ENCODE measurements at places on chromosomes 7 and 10.

- no peak for DNase-seq
Observed at GRCh38 chr7:39985398-39985918, 35.4 kb downstream of the CDK13 start.

GRCh38 chr7:41536122-41536872, 166.6 kb downstream of the INHBA start:
- DNase-seq, result no peak

- no peak for DNase-seq
Observed at GRCh38 chr7:40915071-40915470, 780.3 kb downstream of the SUGCT start.

DNA sequence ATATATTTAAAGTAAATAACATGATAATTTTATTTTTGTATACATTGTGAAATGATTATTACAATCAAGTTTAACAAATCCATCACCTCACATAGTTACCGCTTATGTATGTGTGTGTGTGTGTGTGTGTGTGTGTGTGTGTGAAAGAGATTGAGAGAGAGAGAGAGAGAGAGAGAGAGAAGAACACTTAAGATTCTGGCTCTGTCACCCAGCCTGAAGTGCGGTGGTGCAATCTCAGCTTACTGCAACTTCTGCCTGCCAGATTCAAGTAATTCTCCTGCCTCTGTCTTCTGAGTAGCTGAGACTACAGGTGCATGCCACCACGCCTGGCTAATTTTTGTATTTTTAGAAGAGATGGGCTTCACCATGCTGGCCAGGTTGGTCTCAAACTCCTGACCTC, 17.8 kb downstream of the LYZL1 start:
- DNase-seq, result no peak

GRCh38 chr10:71975871-71976725, 11.9 kb downstream of the CHST3 start:
- peak; percentile 44 for DNase-seq

- no peak for DNase-seq
Observed at GRCh38 chr7:107213193-107213788, 44.5 kb downstream of the HBP1 start.

DNA sequence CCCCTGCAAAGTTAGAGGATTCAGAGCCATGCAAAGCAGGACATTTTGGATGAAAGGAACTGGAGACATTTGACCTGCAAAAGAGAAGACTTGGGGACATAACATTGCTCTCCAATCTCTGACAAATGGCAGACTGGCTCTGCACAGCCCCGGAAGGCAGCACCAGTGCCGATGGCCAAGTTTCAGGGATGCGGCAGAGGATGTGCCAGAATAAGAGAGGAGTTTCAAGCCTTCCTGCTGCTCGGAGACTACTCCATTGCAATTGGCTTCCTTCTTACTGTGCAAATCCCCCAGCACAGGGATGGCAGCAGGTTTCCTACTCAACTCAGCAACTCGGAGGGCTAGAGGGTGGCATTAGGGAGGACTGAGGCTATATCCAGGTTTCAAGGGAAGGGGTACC, 268.8 kb upstream of the ZMIZ1 start:
- DNase-seq, result no peak

DNA sequence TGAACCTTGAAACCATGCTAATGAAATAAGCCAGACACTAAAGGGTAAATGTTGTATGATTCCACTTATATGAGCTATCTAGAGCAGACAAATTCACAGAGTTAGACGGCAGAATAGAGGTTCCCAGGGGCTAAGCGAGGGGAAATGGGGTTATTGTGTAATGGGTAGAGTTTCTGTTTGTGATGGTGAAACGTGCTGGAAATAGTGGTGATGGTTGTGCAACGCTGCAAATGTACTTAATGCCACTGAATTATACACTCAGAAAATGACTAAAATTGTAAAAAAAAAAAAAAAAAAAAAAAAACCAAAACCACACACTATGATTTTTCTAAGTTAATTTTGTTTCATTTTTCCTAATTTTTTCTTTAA, 30.0 kb downstream of the SFXN4 start:
- no peak for DNase-seq

DNA sequence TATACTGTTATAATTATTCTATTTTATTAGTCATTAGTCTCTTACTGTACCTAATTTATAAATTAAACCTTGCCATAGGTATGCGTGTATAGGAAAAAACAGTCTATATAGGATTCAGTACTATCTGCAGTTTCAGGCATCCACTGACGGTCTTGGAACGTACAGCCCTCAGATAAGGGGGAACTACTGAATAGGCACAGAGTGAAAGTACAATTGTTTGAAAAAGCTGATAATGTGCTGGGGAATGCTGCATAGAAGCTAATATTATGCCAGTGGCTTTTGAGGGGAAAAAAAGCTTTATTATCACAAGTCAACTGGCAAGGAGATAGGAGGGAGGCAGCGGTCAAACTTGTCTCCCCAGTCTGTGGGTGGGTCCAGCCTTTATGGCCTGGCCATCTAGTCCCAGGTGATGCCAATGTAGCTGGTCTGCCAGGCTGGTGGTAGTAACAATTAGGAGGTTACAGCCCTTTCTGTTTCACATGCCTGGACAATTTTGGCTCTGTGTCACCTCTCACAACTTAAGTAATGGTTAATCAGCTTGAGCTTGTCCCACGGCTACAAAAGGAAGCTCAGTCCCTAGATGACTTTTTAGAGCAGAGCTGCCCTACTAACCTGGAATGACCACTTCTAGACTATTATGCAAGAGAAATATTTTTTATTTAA, 8.3 kb upstream of the FMC1 start:
- no peak for DNase-seq

GRCh38 chr10:128221807-128222206, 95.6 kb upstream of the MKI67 start:
- DNase-seq, result no peak

GRCh38 chr10:113581092-113581491, 28.2 kb downstream of the HABP2 start:
- DNase-seq, result no peak

GRCh38 chr7:158239290-158239981, 348.2 kb downstream of the PTPRN2 start:
- DNase-seq, result no peak

- DNase-seq, result no peak
Observed at GRCh38 chr10:14233566-14233965, 97.2 kb downstream of the FRMD4A start.

- no peak for DNase-seq
Observed at GRCh38 chr7:125504848-125505247, 575.2 kb upstream of the POT1 start.

GRCh38 chr10:104259999-104260774, 5.5 kb downstream of the GSTO1 start:
- peak; percentile 70 for DNase-seq

DNA sequence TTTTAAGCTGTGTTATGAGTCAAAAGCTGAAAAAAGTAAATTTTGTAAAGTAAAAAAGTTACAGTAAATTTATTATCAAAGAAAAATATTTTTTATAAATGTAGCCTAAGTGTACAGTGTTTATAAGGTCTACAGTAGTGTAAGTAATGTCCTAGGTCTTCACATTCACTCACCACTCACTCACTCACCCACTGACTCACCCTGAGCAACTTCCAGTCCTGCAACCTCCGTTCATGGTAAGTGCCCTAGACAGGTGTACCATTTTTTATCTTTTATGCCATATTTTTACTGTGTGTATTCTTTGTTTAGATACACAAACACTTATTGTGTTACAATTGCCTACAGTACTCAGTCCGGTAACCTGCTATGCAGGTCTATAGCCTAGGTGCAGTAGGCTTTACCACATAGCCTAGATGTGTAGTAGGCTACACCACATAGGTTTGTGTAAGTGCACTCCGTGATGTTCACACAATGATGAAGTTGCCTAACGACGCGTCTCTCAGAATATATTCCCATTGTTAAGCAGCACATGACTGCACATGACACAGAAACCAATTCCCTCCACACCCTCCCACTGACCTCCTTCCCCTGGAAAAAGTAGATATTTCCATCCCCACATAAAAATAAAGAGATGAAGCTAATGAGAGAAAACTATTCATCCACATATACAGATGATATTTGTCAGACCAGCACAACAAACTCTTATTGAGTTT, 44.8 kb upstream of the FGL2 start:
- DNase-seq, result no peak

DNA sequence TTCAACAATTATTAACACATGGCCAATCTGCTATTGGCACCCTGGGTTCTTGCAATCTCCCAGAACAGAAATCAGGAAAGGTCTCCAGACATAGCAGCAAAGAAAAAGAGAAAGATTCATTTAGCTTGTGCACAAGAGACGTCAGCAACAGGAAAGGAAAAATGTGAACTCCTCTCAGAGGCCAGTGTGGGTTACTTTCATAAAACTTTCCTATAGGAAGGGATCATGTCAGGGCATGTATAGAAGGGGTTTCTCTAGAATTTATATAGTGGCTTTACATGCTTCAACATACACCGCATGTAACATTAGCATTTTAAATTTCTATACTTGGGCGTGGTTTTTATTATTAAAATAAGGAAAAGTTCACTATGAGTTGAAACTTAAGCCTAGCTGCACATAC, 725.1 kb downstream of the SORCS1 start:
- DNase-seq, result no peak

- no peak for DNase-seq
Observed at GRCh38 chr10:77030974-77031373, 606.6 kb downstream of the KCNMA1 start.

DNA sequence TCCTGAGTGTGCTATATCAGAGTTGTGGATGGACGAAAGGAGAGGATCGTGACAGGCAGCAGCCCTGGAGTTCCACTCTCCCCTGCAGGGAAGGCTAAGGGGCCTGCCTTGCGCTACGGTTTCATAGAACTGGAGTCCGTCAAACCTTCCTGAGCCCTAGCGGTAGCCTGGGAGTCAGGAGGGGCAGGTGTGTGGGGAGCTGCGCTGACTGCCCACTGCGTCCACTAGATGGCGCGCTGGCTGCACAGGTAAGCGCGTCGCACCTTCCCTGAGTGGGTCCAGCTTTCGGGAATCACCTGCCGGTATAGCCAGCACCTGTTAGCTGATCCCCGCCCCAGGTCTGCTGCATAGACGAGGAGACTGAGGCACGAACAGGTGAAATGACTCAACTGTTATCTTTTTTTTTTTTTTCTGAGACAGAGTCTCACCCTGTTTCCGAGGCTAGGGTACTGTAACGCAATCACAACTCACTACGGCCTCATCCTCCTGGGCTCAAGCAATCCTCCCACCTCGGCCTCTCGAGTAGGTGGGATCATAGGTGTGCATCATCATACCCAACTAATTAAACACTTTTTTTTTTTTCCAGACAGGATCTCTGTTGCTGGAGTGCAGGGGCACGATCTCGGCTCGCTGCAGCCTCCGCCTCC, 20.2 kb upstream of the BAIAP2L1 start:
- peak; percentile 36 for DNase-seq

DNA sequence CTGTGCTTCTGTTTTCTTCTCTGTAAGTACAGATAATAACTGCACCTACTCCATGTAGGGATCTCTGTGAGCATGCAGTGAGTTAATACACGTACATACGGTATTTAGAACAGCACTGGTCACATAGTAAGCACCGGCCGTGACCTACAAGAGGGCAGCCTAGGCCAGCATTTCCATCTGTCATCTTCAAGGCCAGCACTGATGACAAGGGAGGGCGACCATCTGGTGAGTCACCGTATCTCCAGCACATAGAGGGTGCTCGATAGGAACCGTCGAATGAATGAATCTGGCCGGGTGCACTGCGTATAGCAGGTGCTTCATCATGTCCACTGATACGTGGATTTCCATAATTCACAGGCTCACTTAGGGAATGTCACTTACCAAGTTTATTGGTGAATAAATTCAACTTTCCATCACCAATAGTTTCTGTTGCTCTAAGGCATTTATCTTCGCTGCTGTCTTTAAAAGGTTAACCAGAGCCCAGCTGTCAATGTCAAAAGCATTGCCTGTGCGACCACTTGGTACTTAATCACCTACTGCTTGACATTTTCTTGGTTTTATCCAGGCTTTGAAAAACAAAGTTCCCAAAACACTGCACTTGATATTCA, 8.3 kb downstream of the NOD1 start:
- DNase-seq, result peak; percentile 69

- DNase-seq, result no peak
Observed at GRCh38 chr7:7510794-7511193, 24.9 kb downstream of the COL28A1 start.

- peak; percentile 77 for DNase-seq
Observed at GRCh38 chr10:28719789-28720436, 42.6 kb downstream of the BAMBI start.

DNA sequence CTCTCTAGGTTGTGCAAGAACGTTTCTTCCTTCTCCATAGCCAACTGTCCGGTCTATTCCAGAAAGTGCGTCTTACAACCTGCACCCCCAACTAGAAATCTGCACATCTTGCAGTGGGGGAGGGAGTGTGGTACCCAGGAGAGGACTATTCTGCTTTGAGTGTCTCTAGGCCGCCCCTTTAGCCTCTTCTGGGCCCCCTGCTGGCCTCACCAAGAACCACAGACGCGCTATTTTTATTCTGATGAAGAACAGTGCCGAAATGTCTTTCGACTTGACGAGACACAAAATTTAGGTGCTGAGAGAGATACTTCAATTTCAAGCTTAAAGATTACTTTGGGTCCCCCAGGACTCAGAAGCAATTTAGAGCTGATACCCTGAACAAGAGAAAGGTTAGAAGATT, 1.0 kb downstream of the CNPY1 start:
- no peak for DNase-seq

GRCh38 chr7:71442492-71443190, 310.7 kb downstream of the GALNT17 start:
- DNase-seq, result no peak

- DNase-seq, result no peak
Observed at GRCh38 chr7:55286666-55287065, 78.5 kb upstream of the LANCL2 start.

- DNase-seq, result no peak
Observed at GRCh38 chr10:66982053-66982420, 56.2 kb downstream of the LRRTM3 start.

- DNase-seq, result peak; percentile 59
Observed at GRCh38 chr10:71244431-71245419, 32.4 kb downstream of the UNC5B start.

DNA sequence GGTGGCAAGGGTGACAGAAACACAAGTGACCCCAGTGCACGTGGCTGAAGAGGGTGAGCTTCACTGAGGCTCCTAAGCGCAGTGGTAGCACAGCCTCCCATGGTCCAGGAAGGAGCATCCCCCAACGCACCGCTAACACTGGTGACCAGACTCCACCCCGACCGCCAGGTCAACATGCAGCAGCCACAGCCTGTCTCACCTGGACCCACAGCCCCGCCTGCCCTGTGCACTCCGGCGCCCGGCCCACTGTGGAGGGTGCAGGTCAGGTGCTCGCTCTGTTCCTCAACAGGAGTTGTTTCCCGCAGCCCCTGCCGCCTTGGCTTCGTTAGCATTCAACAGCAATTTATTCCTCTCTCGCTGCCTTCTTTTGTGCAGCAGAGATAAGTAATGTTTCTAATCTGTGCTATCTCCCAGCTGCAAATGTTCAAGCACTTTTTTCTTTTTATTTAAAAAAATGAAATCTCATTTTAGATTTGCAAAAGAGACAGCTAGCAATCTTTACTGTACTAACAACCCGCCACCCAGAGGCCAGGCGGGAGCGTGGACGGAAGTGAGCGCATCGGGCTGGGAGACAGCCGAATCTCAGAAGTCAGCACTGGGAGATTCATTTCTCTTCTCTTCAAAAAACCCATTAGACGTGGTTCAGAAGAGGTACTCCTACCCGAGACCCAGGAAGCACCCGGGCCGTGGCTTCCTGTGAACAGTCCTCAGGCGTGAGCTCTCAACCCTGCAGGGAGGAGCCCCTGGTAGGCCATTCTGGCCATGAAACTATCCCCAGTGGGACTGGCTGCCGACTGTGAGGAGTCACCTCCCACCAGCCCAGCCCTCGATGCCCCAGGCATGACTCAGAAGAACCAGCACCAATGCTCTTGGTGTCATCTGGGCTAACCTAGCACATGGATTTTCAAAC, 133.4 kb downstream of the MAD1L1 start:
- no peak for DNase-seq

GRCh38 chr10:64733980-64734379, 1212.8 kb downstream of the REEP3 start:
- peak; percentile 69 for DNase-seq

Measured in endothelial cell of umbilical vein (primary cell).